ENCODE measurements at places on chromosomes 5 and 9. TPM values are rescaled to one million over a fixed set of nuclear protein-coding genes. Genes with fewer than 3 reads are reported as not detected.
A peak's percentile ranks its signal among the peaks of the same experiment; 100 is the strongest.

Gene GLIPR2
- 4.4 TPM for total RNA-seq

Gene GPR150
- 6.0 TPM for total RNA-seq

Gene TLX3
- not detected for total RNA-seq

Gene FGF1
- total RNA-seq: not detected

Gene IRX4
- total RNA-seq: not detected

Gene TMEM215
- not detected for total RNA-seq

Gene KLHL3
- total RNA-seq: 5.7 TPM

- H3K27me3 ChIP-seq: no peaks in the 10 kb centered on the region
- no peak overlapping the region for H3K27ac ChIP-seq
- DNase-seq: no peak
- peaks cover 31% of the 10 kb centered on the region for H3K4me1 ChIP-seq
- H3K36me3 ChIP-seq: no peaks in the 10 kb centered on the region
Observed at GRCh38 chr9:107945961-107946360, 456.4 kb upstream of the KLF4 start.

- no peak overlapping the region for H3K27ac ChIP-seq
- no peak overlapping the region for H3K4me3 ChIP-seq
- H3K27me3 ChIP-seq: no peaks in the 10 kb centered on the region
Observed at GRCh38 chr5:53478411-53479044, 1.9 kb upstream of the FST start.

- H3K4me1 ChIP-seq: no peaks in the 10 kb centered on the region
- no peak overlapping the region for H3K4me3 ChIP-seq
- H3K36me3 ChIP-seq: no peaks in the 10 kb centered on the region
- DNase-seq: no peak
Observed at GRCh38 chr9:75814667-75815066, 75.8 kb upstream of the PCSK5 start.

- H3K36me3 ChIP-seq: no peaks in the 10 kb centered on the region
- no peaks in the 10 kb centered on the region for H3K27me3 ChIP-seq
- DNase-seq: no peak
- peaks cover 7% of the 10 kb centered on the region for H3K4me1 ChIP-seq
Observed at GRCh38 chr5:124527220-124527991, 219.0 kb downstream of the ZNF608 start.

DNA sequence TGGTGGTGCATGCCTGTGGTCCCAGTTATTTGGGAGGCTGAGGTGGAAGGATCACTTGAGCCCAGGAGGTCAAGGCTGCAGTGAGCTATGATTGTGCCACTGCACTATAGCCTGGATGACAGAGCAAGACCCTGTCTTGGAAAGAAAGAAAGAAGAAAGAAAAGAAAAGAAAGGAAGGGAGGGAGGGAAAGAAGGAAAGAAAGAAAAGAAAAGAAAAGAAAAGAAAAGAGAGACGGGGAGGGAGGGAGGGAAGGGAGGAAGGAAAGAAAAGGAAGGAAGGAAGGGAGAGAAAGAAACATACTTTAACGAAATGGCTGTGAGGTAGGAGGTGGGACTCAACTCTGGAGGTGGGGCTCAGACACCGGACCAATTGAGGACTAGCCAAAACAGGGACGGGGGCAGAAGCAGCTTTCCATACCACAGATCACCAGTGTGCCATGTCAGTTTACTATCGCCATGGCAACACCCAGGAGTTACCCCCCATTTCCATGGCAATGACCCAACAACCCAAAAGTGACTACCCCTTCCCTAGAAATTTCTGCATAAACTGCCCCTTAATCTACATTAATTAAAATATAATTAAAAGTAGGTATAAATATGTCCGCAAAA, 21.3 kb downstream of the PTGES start:
- no peak overlapping the region for H3K27ac ChIP-seq
- no peak overlapping the region for H3K4me3 ChIP-seq
- DNase-seq: no peak

- no peak overlapping the region for H3K4me3 ChIP-seq
- no peaks in the 10 kb centered on the region for H3K36me3 ChIP-seq
- no peaks in the 10 kb centered on the region for H3K4me1 ChIP-seq
- H3K27ac ChIP-seq: no peak overlapping the region
Observed at GRCh38 chr9:123445981-123446610, 90.1 kb downstream of the CRB2 start.

GRCh38 chr9:35085078-35085477, 5.3 kb upstream of the FANCG start:
- H3K27me3 ChIP-seq: no peaks in the 10 kb centered on the region
- H3K36me3 ChIP-seq: no peaks in the 10 kb centered on the region
- no peak for DNase-seq
- peaks cover 4% of the 10 kb centered on the region for H3K4me1 ChIP-seq
- no peak overlapping the region for H3K4me3 ChIP-seq

DNA sequence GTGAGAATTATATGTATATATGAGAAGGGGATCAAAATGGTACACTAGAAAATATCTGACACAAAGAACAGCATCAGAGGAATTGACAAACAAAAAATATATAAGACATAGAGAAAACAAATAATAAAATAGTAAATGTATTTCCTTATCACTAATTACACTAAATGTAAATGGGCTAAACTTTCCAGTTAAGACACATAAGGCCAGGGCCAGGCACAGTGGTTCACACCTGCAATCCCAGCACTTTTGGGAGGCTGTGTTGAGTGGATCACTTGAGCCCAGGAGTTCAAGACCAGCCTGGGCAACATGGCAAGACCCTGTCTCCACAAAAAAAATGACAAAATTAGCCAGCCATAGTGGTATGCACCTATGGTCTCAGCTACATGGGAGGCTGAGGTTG, 8.5 kb downstream of the FBXL17 start:
- no peaks in the 10 kb centered on the region for H3K27me3 ChIP-seq
- H3K36me3 ChIP-seq: no peaks in the 10 kb centered on the region
- H3K4me1 ChIP-seq: peaks cover 7% of the 10 kb centered on the region
- DNase-seq: no peak
- H3K4me3 ChIP-seq: no peak overlapping the region
- H3K27ac ChIP-seq: no peak overlapping the region

DNA sequence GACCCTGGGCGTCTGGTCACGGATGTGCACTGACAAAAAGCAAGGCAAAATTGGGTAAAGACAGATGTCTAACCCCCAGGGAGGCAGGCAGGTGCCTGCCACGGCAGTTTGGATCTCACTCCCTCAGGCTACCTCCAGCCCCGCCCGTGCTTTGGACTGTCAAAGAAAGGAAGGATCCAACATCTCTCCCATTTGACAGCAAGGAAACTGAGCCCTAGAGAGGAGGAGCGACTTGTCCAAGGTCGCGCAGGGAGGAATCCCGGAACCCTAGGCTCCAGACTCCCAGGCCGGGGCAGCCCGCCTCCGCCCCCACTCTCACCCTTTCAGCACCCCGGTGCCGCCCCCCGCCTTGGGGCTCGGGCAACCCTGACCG, 376 bp downstream of the GOLGA1 start:
- H3K27me3 ChIP-seq: no peaks in the 10 kb centered on the region
- H3K4me1 ChIP-seq: peaks cover 14% of the 10 kb centered on the region
- H3K4me3 ChIP-seq: peak overlapping the region; percentile 85

DNA sequence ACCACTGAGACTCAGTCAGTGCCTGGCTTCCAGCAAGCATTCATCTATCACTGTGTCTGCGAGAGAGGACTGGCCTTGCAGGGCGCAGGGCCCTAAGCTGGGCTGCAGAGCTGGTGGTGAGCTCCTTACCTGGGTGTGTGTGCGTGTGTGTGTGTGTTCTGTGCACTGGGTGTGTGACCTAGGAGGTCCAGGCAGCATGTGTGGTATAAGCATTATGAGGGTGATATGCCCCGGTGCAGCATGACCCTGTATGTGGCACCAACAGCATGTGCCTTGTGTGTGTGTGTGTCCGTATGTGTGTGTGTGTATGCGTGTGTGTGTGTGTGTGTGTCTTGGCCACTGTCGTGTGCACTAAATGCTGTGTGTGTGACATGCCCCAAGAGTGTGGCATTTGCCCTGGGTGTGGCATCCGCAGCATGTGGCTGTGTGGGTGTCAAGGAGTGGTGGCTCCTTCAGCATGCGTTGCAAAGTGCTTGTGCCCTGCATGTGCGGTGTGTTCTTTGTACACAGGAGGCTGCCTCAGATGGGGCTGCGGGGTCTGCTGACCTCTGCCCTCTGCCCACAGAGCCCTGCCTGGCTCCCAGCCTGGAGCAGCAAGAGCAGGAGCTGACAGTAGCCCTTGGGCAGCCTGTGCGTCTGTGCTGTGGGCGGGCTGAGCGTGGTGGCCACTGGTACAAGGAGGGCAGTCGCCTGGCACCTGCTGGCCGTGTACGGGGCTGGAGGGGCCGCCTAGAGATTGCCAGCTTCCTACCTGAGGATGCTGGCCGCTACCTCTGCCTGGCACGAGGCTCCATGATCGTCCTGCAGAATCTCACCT, 3.3 kb downstream of the FGFR4 start:
- no peaks in the 10 kb centered on the region for H3K36me3 ChIP-seq
- no peak for DNase-seq
- no peak overlapping the region for H3K4me3 ChIP-seq
- no peaks in the 10 kb centered on the region for H3K27me3 ChIP-seq
- H3K4me1 ChIP-seq: peaks cover 64% of the 10 kb centered on the region

GRCh38 chr9:10144355-10144754, 468.4 kb downstream of the PTPRD start:
- no peak overlapping the region for H3K27ac ChIP-seq
- no peaks in the 10 kb centered on the region for H3K27me3 ChIP-seq
- H3K36me3 ChIP-seq: no peaks in the 10 kb centered on the region

DNA sequence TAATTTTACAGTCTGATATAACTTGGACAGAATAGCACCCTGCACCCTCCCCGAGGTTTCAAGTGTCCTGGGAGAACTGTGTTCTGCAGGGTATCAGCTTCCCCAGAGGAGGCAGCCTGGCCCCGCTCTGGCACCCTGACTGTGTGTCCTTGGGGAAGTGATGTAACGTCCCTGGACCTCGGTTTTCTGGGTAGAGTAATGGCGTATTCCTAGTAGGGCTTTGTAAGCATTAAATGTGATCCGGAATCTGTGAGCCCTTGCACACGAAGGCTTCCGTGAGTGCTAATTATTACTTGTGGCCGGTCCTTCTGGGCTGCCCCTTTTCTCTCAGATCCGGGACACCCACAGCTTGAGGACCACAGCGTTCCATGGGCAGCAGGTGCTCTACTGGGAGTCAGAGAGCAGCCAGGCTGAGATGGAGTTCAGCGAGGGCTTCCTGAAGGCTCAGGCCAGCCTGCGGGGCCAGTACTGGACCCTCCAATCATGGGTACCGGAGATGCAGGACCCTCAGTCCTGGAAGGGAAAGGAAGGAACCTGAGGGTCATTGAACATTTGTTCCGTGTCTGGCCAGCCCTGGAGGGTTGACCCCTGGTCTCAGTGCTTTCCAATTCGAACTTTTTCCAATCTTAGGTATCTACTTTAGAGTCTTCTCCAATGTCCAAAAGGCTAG, 1.0 kb upstream of the CACFD1 start:
- H3K4me1 ChIP-seq: peaks cover 22% of the 10 kb centered on the region
- no peaks in the 10 kb centered on the region for H3K27me3 ChIP-seq

GRCh38 chr5:96961053-96961452, 25.2 kb downstream of the LNPEP start:
- no peak overlapping the region for H3K27ac ChIP-seq
- DNase-seq: no peak
- H3K4me3 ChIP-seq: no peak overlapping the region
- H3K27me3 ChIP-seq: no peaks in the 10 kb centered on the region

DNA sequence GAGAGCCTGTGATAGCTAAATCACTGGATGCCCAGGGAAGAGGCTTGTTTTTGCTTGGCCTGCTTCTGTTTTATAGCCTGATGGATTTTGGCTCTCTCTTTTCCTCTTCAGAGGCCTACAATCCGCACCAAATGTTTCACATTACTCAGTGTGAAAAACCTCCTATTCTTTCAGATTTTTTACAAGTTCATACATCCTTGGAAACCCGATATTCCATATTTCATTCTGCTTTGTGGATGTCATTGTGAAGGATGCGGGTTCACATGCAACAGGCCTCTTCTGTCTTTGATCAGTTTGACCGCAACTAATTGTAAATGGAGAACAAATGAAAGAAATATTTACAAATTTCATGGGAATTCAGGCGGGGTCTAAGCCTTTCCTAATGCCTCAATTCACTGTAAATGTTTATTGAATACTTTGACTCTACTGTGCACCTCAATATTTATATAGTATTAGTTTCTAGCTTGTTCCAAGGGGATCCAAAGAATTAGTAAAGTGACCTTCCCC, 269.9 kb downstream of the DMRT2 start:
- no peaks in the 10 kb centered on the region for H3K36me3 ChIP-seq
- no peaks in the 10 kb centered on the region for H3K4me1 ChIP-seq
- H3K4me3 ChIP-seq: no peak overlapping the region
- no peaks in the 10 kb centered on the region for H3K27me3 ChIP-seq
- H3K27ac ChIP-seq: no peak overlapping the region
- no peak for DNase-seq

DNA sequence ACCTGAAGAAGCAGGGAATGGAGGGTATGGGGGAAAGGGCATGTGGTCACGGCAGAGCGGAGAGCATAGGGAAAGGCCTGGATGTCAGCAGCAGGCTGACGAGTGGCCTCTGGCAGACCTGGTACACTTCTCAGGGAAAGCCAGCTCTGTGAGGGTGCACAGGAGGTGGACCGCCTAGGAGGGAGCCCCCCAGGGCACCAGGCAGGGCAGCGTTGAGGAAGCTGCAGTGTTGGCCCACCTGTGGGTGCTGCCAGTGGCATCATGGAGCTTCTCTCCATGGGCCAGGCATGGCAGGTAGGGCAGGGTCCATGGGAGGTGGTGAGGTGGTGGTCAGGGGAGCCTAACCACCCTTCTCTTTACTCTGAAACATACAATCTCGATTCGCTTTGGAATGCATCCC, 143.0 kb upstream of the PITX1 start:
- H3K36me3 ChIP-seq: no peaks in the 10 kb centered on the region
- H3K27me3 ChIP-seq: no peaks in the 10 kb centered on the region
- no peaks in the 10 kb centered on the region for H3K4me1 ChIP-seq
- H3K27ac ChIP-seq: no peak overlapping the region
- no peak overlapping the region for H3K4me3 ChIP-seq
